ENCODE measurements at places on chromosomes 16 and 17. TPM values are rescaled to one million over a fixed set of nuclear protein-coding genes. Genes with fewer than 3 reads are reported as not detected.

Gene CHST4
- not detected for total RNA-seq

DNA sequence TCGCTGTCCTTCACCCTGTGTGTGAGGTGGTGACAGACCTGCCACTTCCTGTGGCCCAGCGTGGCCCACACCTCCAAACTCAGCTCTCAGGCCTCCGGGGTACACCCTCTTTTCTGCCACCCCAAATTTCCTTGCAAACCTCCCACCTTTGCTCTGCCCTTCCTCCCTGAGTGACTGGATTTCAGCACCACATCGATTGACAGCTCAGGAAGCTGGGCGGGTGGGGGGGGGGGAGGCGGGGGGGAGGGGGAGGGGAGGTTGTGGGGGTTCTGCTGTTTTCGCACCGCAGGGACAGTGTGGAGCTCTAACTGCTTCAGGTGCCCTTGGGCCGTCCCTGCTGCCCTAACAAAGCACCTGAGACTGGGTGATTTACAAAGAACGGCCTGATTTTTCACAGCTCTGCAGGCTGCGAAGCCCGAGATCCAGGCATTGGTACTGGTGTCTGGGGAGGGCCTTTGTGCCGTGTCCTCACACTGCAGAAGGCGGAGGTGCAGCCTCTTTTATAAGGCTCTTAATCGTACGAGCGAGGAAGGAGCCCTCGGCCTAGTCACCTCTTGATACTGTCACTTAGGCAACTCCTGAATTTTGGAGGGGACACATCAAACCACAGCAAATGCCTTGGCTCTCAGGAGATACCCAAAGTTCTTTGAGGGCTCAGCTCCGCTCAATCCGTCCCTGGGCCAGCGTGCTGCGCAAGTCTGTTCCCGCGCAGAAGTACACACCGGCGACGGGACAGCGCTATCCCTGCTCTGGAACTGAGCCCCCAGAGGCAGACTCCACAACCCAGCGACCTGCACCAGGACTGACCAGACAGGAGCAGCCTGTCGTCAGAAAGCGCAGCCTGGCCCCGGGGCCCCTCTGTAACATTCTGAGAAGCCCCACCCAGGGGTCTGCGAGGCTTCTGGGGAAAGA lies 3.6 kb downstream of the NDUFAF8 start:
- no peak for DNase-seq

DNA sequence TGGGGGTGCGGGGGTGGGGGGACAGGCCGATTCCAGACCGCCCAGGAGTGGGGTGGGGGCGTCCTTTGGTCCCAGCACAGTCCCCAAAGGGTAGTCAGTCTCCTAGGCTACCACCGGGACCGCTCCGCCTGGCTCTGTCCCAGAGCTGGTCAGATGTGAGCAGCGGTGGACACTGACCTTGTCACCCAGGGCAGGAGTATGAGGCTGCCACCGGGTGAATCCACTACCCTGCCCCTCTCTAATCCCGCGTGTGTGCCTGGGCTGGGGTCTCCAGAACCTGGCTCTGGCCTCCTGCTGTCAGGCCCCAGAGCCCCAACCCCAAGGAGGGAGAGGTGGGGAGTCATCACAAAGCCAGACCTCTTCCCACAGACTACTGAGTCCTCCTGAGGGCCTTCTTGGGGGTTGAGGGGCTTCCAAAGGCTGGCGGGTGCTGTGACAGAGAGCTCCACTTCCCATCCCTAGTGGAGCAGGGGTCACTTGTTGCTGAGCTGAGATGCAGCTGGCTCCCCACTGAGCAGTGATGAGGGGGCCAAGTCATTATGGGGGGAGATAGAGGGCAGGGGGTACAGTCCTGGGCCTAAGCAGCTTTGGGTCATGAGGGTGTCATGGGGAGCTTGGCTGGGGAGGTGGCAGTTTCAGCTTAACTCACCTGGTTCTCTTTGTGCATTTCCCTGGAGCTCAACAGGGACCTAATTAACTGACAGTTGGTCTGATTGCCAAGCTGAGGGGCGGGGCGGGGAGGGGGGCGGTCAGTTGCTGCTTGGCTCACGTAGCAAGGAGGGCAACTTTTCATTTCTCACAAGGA lies 1.2 kb downstream of the PPP1R1B start:
- no peak for DNase-seq

DNA sequence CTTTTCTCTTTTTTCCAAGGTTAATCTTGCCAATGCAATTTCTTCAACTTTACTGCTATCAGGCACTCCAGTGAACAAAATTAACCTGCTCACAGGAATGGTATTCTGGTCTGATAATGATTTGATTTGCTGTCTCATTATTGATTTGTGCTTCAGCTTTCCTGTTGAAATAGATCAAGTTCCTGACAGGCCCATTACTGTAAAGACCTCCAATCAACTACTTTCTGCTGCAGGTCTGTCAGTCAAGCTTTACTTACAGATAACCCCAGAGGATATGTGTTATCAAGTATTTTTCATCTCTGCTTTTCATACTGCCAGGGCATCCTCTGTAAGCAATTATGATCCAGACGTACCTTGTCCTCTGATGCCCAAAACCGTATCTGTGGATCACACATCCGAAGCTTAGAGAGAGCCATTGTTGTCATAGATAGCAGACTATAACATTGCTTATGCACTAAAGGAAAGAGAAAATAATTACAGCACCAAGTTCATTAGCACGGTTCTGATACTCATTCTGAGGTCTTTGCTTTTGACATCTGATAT lies 215.6 kb downstream of the PHKB start:
- DNase-seq, result no peak

GRCh38 chr17:3773511-3773910 lies 27.5 kb downstream of the ITGAE start:
- no peak for DNase-seq

- DNase-seq, result no peak
Measured at GRCh38 chr16:56634715-56635440, 2.4 kb downstream of the MT1M start.

Gene RHOT2
- 190 TPM for total RNA-seq

- DNase-seq, result no peak
Measured at GRCh38 chr17:15917438-15918027, 27.4 kb upstream of the ADORA2B start.

GRCh38 chr16:1908184-1908583 lies 10.0 kb downstream of the HS3ST6 start:
- DNase-seq, result no peak

DNA sequence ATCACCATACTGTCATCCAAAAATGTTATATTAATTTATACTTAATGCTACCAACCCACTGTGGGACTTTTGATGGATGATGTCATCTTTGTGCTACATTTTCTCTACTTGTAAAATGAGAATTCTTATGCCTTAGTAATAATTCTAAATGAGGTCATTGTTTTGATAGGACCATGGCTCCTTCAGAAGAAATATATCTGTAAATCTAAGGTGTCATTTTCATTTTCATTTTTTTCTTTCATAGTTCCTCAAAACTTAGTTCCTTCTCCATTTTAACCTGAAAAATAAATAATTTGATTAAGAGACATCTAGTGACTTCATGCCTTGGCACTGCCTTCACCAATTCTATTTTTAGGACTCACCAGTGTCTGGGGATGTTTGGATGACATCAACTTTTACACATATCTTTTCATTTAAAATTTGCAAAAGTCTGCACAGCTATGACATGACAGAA lies 48.7 kb downstream of the GPRC5B start:
- no peak for DNase-seq

DNA sequence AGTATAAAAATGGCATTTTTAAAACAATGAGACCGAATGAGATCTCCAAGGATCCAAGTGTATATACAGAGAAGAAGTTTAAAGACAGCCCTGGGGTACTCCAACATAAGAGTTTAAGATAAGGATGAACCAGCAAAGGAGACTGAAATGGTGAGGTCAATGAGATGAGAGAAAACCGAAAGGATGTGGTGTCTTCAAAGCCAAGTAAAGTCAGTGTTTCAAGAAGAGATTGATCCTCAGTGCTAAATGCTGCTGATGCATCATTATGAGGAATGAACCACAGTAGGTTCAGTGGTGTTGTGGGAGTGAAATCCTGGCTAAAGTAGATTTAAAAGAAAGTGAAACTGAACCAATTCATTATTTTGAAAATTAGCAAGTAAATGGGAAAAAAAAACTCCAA lies 38.1 kb upstream of the NLK start:
- no peak for DNase-seq

All from T-helper 17 cell (primary cell).